H1 (cell line): ENCODE measurements at places on chromosomes 6 and 20. TPM values are rescaled to one million over a fixed set of nuclear protein-coding genes. Genes with fewer than 3 reads are reported as not detected.

SEL1L2 gene
- not detected in 2 replicates for polyA plus RNA-seq

PHACTR3 gene
- polyA plus RNA-seq, result 0.03 and 0.05 TPM in 2 replicates

GJE1 gene
- not detected in 2 replicates for polyA plus RNA-seq

KCNS1 gene
- 1.4 and 2.0 TPM in 2 replicates for polyA plus RNA-seq

RGL2 gene
- 80.3 and 124 TPM in 2 replicates for polyA plus RNA-seq

ZNF831 gene
- polyA plus RNA-seq, result under 0.01 TPM in 1 of 2 replicates, not detected in the other

PRND gene
- 0.03 and 0.09 TPM in 2 replicates for polyA plus RNA-seq

SLC17A9 gene
- 23.5 and 39.6 TPM in 2 replicates for polyA plus RNA-seq

ARMH2 gene
- not detected in 2 replicates for polyA plus RNA-seq
